ENCODE measurements at places on chromosomes 12 and 14.
A peak's percentile ranks its signal among the peaks of the same experiment; 100 is the strongest.

DNA sequence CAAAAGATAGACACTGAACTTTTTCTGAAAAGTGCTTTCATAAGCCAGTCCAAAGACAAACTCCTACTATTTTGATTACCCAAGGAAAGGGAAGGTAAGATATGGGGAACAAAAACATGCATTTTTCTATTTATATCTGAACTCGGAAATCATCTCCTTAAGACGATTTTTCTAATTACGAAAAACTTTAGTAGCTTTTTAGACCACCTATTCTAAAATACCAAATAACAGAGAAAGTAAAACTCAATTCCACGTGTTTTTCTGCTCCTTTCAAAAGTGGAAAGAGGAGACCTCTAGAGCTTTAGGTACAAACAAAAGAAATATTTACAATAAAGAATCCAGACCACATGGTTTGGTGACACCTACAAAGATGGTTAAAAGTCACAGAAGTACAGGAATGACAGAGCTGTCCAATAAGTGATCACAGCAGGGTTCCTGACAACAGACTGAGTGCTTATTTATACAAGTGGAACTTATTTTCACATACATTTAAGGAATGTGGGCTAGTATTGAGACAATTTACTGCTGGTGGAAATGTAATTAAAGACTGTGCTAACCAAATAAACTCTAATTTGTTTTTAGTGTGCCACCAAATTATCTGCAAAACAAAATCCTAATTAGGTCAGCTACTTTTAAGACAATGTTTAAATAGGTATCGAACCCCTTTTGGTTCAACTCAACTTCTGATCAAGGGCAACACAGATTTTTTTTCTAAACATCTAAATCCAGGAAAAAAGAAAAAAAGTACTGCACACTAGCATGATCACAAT, 2.4 kb downstream of the LRIG3 start:
- DNase-seq = no peak

DNA sequence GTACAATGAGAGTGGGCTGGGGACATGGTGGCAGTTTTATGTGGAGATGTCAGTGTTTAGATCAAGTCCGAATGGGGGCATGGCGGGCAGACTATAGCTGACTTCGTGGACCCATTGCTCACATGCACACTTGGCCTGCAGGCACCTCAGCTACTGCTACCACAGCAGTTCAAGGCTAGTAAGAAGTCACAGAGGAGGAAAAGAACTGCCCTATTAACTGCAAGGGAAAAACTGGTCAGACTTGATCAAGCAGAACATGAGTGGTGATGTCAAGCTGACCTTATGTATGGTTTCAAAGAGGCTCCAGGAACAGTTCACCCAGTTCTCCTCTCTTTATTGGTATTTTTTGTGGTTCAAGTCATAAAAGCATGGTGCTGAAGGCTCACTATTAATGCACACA, 30.2 kb upstream of the FRS2 start:
- DNase-seq = no peak

- no peak for DNase-seq
Measured at GRCh38 chr14:63855281-63855680, 2.5 kb downstream of the SYNE2 start.

DNA sequence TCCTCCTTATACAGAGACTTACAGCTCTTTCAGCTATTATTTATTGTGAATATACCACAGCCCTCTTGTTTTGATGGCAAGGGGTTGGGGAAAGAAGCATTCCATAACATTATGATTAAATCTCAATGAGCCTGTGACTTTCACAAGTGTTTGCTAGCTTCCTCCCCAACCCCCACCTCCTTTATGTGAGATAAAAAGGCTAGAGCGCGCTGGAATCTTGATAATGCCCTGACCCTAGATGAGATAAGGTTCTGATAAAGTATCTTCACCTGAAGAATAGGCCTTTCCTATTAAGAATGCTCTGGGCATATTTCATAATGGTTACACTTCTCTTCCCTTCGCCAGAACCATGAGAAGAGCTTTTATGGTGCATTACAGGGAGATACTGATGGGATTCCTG, 236.8 kb downstream of the CCDC91 start:
- no peak for DNase-seq

DNA sequence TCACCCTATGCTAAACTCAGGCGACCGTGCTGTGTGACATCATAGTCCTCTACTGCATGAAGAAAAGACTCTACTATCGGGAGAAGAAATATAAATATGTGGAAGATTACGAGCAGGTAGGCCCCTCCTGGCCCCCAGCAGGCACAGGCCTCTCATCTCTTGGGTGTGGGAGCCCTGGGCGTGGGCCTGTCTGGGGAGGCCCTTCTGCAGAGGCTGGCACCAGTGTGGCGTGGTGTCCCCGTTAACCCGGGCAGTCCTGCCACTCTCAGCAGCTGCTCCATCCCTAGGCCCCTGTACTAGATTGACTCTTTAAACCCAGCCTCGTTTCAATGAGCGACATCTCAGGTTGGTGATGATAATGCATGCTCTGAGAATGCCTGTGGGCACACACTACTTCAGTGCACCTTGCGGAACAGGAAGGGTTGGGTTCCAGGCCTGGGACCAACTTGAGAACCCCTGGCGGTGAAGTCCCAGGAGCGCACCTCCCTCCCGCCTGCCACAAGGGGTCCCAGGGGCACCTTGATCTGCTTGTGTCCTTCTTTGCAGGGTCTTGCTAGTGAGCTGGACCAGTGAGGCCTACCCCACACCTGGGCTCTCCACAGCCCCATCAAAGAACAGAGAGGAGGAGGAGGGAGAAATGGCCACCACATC, 23.2 kb downstream of the P2RX4 start:
- no peak for DNase-seq

DNA sequence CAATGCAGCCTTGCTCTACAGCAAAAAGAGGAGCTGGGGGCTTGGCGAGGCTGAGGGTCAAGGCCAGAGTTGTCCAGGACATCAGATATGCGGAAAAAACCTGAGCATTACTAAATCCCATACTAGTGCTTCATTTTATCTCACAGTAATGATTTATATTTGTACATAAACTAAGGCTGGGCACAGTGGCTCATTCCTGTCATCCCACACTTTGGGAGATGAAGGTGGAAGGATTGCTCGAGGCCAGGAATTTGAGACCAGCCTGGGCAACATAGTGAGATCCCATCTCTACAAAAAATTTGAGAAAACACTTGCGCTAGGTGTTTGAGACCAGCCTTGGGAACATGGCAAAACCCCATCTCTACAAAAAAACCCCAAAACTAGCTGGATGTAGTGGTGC, 11.6 kb upstream of the JPH4 start:
- DNase-seq = no peak

- peak; percentile 21 for DNase-seq
Measured at GRCh38 chr14:71933001-71933587, 865 bp downstream of the RGS6 start.

DNA sequence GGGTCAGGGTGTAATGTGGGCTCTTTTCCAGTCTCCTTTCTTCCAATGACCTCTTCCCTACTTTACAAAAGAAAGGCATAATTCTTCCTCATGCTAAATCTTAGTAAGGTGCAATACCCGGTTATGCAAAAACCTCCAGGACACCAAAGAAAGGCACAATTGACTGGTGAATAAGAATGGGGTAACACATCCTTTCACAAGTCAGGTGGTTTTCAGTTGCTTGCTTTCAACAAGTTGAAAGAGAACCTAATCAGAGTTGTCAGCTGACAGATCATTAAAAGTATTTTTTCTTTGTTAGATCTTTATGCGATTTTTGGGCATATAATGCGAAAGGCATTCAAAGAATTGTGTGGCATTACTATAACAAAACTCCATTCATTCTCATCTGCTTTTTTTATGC, 1.3 kb upstream of the AEBP2 start:
- DNase-seq = no peak

- DNase-seq = no peak
Measured at GRCh38 chr12:82730953-82731459, 44.3 kb downstream of the TMTC2 start.

GRCh38 chr12:25436206-25437030, 116.7 kb downstream of the LMNTD1 start:
- peak; percentile 46 for DNase-seq

- no peak for DNase-seq
Measured at GRCh38 chr12:66189486-66189843, 451 bp downstream of the IRAK3 start.

DNA sequence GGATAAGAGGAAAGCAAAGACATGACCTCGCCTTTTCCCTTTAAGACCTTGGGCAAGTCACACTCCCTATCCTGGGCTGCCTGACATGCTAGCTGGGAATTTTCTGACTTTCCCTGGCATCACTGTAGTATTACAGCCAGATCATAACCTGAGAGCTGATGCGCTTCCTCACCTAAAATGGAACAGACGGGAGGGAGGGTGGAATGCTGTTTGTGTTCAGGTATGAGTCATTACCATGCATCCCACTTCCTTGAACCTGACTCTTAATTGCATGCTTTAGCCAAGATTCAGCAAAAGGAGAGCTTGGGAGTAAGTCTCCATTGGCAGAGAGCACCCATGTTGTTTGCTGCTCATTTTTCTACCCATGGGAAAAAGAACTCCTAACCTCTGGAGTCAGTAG, 156.5 kb downstream of the KCNK10 start:
- no peak for DNase-seq

GRCh38 chr12:108939594-108939993, 59.7 kb downstream of the DAO start:
- DNase-seq = no peak

- DNase-seq = no peak
Measured at GRCh38 chr14:31380106-31380505, 40.2 kb downstream of the HEATR5A start.
